Muscle of back (tissue), 13 donors: ENCODE measurements at places on chromosomes 4 and X. TPM values are rescaled to one million over a fixed set of nuclear protein-coding genes. Genes with fewer than 3 reads are reported as not detected.

DNA sequence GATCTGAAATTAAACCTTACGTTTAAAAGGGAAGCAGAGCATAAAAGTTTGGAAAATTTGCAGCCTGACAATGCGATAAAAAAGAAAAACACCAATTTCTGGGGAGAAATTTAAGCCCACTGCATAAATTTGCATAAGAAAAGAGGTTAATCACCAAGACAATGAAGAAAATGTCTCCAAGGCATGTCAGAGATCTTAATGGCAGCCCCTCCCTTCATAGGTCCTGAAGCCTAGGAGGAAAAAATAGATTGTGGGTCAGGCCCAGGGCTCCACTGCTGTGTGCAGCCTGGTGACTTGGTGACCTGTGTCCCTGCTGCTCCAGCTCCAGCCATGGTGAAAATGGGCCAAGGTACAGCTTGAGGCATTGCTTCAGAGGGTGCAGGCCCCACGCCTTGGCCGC is 264.0 kb upstream of the CT83 start:
- no peak for DNase-seq

GRCh38 chrX:26203561-26203960 is 11.3 kb downstream of the MAGEB6 start:
- no peak for DNase-seq

DNA sequence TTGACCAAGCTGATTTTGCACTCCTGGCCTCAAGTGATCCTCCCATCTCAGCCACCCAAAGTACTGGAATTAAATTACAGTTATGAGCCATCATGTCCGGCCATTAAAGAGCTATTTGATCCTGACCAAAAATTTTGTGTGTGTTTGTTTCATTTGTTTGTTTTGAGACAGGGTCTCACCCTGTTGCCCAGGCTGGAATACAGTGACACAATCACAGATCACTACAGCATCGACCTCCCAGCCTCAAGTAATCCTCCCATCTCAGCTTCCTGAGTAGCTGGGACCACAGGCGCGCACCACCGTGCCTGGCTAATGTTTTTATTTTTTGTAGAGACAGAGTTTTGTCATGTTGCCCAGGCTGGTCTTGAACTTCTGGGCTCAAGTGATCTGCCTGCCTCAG is 82.9 kb upstream of the RBPJ start:
- no peak for DNase-seq

GRCh38 chr4:16687011-16687410 is 211.4 kb downstream of the LDB2 start:
- DNase-seq, result no peak

- no peak for DNase-seq
Observed at GRCh38 chr4:41361794-41362526, 105.2 kb downstream of the UCHL1 start.

DNA sequence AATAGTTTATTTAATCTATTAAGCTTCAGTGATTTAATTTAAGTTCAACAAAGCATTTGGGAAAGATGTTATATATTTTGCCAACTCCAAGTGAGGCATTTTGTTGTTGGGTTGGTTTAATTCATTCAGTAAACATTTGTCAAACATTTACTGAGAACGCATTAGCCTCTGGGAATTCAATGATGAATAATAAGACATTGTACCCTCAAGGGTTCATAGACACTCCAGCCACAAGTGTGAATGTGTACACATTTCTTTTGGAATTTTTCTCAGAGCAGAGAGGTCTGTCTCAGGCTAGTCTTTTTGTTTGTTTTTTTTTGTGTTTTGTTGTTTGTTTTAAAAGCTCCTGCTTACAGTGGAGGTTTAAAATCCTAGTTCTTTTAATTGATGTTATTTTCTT is 203.9 kb downstream of the SOWAHB start:
- DNase-seq, result no peak

- no peak for DNase-seq
Observed at GRCh38 chr4:91298156-91298700, 1005.5 kb upstream of the GRID2 start.

GRCh38 chr4:152535360-152535902 is 461 bp downstream of the FBXW7 start:
- no peak for DNase-seq

- peak; percentile 89 for DNase-seq
Observed at GRCh38 chrX:141176586-141177451, at the start of gene LDOC1. TSS of gene LDOC1 (minus strand) at chrX:141177129. CDS start at chrX:141177021, 108 bp downstream.

DNA sequence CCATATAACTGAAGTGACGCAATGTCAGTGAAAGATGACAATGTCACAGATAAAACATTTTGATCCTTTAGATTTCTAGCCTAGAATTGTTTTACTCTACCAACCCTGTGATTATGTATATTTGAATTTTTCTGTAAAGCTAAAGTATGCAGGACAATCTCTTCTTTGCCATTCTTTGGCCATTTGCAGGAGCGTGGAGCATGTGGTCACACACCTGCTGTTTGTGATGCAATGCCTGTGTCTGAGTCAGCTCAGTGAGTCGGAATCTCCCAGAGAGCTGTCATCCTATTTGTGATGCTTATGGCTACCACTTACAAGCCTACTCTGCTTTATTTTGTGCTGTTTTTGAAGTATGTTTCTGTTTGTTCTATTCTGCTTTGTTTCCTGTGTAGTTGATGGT is 214.5 kb downstream of the NAF1 start:
- no peak for DNase-seq

DNA sequence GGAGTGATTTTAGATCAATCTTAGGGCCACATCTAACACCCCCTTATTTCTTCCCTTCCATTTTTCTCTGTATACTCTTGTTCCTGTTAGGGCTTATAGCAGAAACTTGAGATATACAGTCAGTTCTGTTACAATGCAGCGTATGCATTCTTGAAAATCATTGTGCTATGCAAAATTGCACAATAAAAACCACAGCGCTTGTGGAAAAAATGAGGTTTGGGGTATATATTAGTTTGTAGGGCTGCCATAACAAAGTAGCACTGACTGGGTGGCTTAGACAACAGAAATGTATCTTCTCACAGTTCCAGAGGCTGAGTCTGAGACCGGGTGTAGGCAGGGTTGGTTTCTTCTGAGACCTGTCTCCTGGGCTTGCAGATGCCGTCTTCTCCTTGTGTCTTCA is 59.0 kb downstream of the WWC2 start:
- DNase-seq, result no peak

DNA sequence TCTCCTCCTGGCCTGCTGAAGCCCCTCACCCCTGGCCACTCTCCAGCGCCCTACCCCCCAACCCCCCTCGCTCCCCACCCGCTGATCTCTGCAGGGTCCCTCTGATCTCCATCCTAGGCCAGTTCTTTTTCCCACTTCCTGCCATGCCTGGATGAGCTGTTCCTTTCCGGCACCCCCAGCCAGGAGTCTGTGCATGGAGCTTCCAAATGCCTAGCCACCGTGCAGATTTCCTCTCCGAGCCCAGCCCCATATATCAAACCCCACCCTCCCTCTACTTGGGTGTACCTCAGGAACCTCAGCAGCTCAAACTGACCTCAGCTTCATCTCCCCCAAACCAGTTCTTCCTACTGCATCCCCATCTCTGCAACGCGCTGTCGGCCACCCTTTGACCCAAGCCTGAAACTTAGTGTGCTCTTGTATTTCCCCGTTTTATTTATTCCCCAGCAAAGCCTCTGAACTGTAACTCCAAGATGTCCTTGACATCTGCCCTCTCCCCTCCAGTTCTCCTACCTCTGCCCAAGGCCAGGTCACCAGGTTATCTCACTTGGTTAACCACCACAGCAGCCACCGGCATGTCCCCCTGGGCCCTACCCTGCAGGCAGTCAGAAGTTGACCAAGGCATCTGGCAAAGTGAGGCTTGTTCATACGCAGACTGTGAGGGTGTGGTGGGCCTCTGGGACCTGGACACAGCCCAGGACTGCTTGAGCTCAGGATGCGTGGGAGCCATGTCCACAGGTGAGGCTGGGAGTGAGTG is 194.9 kb upstream of the PSAPL1 start:
- DNase-seq, result no peak

The REELD1 gene
- not detected for polyA plus RNA-seq

The TBC1D9 gene
- polyA plus RNA-seq, result 22.7 TPM

The CD38 gene
- polyA plus RNA-seq, result 1.1 TPM

The ETDB gene
- not detected for polyA plus RNA-seq

The XKRX gene
- polyA plus RNA-seq, result 0.48 TPM

The DGKK gene
- not detected for polyA plus RNA-seq
